Karpas-422 (cell line): ENCODE measurements at places on chromosomes 11 and 22. TPM values are rescaled to one million over a fixed set of nuclear protein-coding genes. Genes with fewer than 3 reads are reported as not detected.

Gene ZNF70
- 8.5 and 12.0 TPM in 2 replicates for total RNA-seq

DNA sequence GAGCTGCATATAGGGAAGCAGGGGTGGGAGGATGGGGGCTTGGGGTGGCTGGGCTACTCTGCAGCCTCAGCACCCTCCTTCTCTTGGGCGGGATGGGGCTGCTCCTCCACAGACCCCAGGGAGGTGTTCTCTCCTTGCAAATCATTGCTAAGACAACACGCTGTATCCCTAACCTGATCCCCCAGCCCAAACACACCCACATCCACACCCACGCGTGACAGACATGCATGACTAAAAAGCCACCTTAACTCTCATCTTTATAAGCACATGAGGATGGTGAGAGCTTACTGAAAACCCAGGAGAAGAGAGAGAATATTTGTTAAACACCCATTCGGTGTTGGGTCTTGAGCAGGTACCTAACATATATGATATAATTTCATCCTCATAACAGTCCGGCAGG, 39.9 kb upstream of the EIF3D start:
- no peak for DNase-seq
- no peaks in the 10 kb centered on the region for H3K4me1 ChIP-seq
- H3K27ac ChIP-seq: no peak overlapping the region
- no peaks in the 10 kb centered on the region for H3K27me3 ChIP-seq

GRCh38 chr11:111944651-111945051, 7.5 kb downstream of the DIXDC1 start:
- H3K4me3 ChIP-seq: no peak overlapping the region
- H3K27me3 ChIP-seq: no peaks in the 10 kb centered on the region
- DNase-seq: no peak
- H3K4me1 ChIP-seq: peaks cover 7% of the 10 kb centered on the region

GRCh38 chr22:25395915-25396314, 168.6 kb upstream of the GRK3 start:
- no peak overlapping the region for H3K27ac ChIP-seq
- no peaks in the 10 kb centered on the region for H3K27me3 ChIP-seq
- H3K4me3 ChIP-seq: no peak overlapping the region
- no peaks in the 10 kb centered on the region for H3K4me1 ChIP-seq
- no peak for DNase-seq
- no peaks in the 10 kb centered on the region for H3K36me3 ChIP-seq

- DNase-seq: peak; percentile 62
- no peaks in the 10 kb centered on the region for H3K36me3 ChIP-seq
- H3K4me3 ChIP-seq: no peak overlapping the region
- peak overlapping the region; percentile 5; the same call in 1 of the 2 replicates for H3K27ac ChIP-seq
Observed at GRCh38 chr11:6229911-6230310, 4.5 kb downstream of the FHIP1B start.

DNA sequence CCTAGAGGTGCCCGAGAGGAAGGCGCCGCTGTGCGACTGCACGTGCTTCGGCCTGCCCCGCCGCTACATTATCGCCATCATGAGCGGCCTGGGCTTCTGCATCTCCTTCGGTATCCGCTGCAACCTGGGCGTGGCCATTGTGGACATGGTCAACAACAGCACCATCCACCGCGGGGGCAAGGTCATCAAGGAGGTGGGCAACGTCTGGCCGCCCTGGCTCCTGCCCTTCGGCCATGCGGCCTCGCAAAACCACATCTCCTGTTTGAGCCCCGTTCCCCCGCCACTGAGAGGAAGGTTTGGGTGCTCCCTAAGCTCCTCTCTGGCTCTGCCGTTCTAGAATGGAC, 3.4 kb downstream of the SLC17A6 start:
- H3K27ac ChIP-seq: no peak overlapping the region
- no peak for DNase-seq
- no peaks in the 10 kb centered on the region for H3K27me3 ChIP-seq

DNA sequence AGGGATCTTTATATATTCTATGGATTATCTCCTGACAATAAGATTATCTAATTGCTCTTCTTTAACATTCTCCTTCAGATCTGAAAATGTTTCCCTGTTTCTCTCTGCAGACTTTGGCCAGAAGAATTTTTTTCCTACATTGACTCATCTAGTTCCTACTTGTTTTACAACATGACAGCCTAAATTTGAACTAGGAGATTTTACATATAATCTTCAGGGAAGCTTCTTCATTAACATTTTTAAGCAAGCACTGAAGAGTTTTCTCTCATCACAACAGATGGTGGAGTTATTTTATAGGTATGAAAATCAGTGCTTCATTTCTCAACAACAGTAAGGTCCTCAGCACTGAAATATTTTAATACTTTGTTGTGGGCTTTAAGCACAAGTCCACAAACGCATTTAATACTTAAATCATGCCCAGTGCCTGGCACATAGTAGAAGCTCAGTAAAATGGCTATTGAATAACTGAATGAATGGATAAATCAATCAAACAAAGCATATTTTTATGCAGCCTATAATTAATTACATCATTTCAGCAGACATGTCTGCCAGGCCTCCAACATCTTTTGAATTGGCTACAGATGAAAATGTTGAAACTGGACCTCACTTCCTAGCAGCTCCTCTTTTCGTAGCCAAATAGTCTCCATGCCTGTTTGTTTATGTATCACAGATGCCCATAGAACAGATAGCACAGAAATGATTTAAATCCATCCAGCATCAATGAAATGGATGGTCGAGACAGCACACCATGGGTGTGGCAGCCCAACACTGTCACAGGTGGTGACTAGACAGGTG, 117.3 kb upstream of the POU2AF2 start:
- H3K4me3 ChIP-seq: no peak overlapping the region
- no peak overlapping the region for H3K27ac ChIP-seq
- DNase-seq: no peak
- H3K4me1 ChIP-seq: no peaks in the 10 kb centered on the region

GRCh38 chr22:36544107-36544620, 15.2 kb upstream of the EIF3D start:
- H3K36me3 ChIP-seq: no peaks in the 10 kb centered on the region
- H3K4me1 ChIP-seq: peaks cover 2% of the 10 kb centered on the region; the same call in 1 of the 2 replicates
- no peaks in the 10 kb centered on the region for H3K27me3 ChIP-seq
- H3K4me3 ChIP-seq: no peak overlapping the region

DNA sequence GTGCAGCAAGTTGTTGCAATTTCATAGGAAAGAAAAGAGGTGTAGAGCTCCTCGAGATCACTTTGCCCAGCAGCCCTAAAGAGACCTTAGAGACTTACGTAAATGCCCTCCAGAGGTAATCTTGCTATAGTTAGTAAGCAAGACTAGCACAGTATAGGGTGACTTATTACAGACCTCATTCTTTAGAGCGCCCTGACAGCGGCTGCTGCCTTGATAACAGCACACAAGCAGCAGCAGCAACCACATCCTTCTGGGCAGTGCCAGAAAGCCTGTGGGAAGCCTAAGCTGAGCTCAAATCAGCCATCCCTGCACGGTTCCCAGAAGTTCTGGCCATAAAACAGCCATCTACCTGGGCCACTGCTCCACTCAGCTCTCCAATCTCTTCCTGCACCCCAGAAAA, 22.6 kb upstream of the OR56B1 start:
- DNase-seq: no peak
- H3K27ac ChIP-seq: no peak overlapping the region
- peaks cover 9% of the 10 kb centered on the region; the same call in 1 of the 2 replicates for H3K36me3 ChIP-seq
- H3K4me1 ChIP-seq: no peaks in the 10 kb centered on the region
